Thymus (tissue), 14 donors: ENCODE measurements at places on chromosomes 5 and 9. TPM values are rescaled to one million over a fixed set of nuclear protein-coding genes. Genes with fewer than 3 reads are reported as not detected.

SPATA9 gene
- 0.19 TPM for total RNA-seq

IFNA1 gene
- not detected for total RNA-seq

FOXD4L3 gene
- total RNA-seq, result 0.94 TPM

ANKRD34B gene
- 0.05 TPM for total RNA-seq
